Stomach (tissue), 19 donors: ENCODE measurements at places on chromosomes 11 and 22. TPM values are rescaled to one million over a fixed set of nuclear protein-coding genes. Genes with fewer than 3 reads are reported as not detected.

DNA sequence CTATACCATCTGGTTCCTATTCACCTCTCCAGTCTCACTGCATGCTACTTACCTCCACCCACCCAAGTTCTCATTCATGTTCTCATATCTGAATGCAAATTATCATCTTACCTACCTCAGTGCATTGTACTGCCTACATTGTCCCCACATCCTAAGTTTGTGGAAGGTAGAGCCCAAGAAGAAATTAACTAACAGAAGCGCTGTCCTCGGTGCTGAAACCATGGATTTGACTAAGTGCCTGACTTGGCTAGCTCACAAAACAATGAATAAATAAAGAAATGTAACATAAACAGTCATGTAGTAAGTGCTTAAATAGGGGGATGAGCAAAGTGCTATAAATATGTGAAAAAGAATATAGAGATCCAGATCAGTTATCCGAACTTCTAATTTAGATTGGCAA is 63.2 kb downstream of the GRIA4 start:
- H3K4me3 ChIP-seq: no peak overlapping the region
- H3K4me1 ChIP-seq: no peaks in the 10 kb centered on the region
- H3K27ac ChIP-seq: no peak overlapping the region
- no peaks in the 10 kb centered on the region for H3K27me3 ChIP-seq
- no peaks in the 10 kb centered on the region for H3K36me3 ChIP-seq

GRCh38 chr11:83671289-83671688 is 385.1 kb upstream of the CCDC90B start:
- no peak overlapping the region for H3K27ac ChIP-seq
- H3K36me3 ChIP-seq: no peaks in the 10 kb centered on the region
- H3K4me3 ChIP-seq: no peak overlapping the region
- no peaks in the 10 kb centered on the region for H3K27me3 ChIP-seq

GRCh38 chr22:29310863-29311339 is 4.5 kb downstream of the GAS2L1 start:
- H3K27ac ChIP-seq: peak overlapping the region; percentile 88
- no peaks in the 10 kb centered on the region for H3K36me3 ChIP-seq
- DNase-seq: peak; percentile 89

DNA sequence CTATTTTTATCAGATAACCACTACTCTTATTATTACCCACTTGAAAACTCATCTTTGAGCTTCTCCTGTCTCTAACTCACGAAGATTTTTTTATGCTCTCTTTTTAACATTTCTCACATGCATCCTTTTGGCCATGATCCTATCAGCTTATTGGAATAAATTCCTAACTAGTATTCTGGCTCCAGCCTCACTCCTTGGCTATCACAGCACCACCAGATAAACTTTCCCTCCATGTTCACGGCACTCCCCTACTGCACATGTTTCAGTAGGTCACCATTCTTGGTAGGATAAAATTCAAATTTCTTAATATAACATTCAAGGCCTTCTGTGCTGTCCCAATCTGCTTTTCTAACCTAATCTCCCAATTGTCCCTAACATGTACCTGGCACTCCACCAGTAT is 186.6 kb upstream of the UBASH3B start:
- no peaks in the 10 kb centered on the region for H3K27me3 ChIP-seq
- no peak overlapping the region for H3K4me3 ChIP-seq
- H3K4me1 ChIP-seq: no peaks in the 10 kb centered on the region
- no peaks in the 10 kb centered on the region for H3K36me3 ChIP-seq

DNA sequence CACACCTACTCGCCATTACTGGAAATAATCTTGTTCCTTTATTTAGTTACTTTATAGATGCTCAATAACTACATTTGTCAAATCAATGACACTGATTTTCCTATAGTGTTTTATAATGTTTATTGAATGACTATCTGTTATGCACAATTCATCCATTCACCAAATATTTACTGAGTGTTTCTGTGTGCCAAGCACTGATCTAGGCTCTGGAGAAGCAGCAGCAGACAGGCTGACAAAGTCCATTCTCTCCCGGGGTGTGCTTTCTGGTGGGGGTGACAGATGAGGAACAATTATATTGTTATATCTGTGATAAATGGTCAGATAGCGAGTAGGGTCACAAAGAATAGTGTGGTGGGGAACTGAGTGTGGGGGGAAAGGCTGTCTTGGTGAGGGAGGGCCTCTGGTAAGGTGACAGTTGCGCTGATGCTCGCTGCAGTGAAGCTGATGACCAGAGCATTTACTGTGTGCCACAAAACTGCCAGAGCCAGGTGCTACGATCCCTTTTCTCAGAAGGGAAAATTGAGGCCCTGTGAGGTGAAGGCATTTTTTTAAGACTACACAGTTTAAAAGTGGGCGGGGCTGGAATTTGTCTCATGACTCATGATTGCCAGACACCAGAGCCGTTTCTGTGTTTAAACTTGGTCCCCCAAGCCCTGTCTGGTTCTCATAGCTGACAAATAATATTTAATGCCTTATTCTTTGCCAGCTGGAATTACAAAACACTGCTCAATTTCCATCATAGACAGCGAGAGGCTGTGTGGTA is 10.2 kb downstream of the PACS1 start:
- peak overlapping the region; percentile 22 for H3K27ac ChIP-seq
- H3K27me3 ChIP-seq: no peaks in the 10 kb centered on the region
- peaks cover 68% of the 10 kb centered on the region for H3K4me1 ChIP-seq
- peaks cover 10% of the 10 kb centered on the region for H3K36me3 ChIP-seq

DNA sequence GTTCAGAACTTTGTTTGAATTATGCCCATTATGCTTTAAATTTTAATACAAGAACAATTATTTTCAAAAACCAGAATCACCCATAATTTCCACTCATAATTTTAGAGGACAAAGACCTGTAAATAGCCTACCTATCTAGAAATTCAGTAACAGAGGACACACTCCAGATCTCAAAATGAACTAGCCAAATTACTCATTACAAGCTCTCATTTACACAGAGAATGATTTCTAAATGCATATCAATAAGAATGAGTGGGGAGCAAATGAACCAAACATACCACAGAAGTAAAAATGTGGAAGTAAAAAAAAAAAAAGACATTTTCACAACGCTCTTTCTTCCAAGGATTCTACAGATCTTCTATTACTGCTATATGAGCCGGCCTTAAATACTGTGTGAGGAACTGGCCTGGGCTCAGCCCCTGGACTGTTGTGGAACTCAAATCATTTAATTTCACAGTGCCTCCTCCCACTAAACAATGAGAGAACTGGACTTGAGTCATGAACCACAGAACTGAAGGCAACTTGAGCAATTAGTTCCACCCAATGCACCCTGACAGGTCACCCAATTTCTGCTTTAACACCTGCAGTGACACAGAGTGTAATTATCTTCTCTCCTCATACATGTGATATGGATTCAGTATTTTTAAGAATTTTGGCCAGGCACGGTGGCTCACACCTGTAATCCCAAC is 8.0 kb downstream of the MRTFA start:
- DNase-seq: no peak
- no peaks in the 10 kb centered on the region for H3K27me3 ChIP-seq
- no peak overlapping the region for H3K4me3 ChIP-seq
- H3K27ac ChIP-seq: no peak overlapping the region
- H3K36me3 ChIP-seq: no peaks in the 10 kb centered on the region

VPREB1 gene
- total RNA-seq: not detected

DNA sequence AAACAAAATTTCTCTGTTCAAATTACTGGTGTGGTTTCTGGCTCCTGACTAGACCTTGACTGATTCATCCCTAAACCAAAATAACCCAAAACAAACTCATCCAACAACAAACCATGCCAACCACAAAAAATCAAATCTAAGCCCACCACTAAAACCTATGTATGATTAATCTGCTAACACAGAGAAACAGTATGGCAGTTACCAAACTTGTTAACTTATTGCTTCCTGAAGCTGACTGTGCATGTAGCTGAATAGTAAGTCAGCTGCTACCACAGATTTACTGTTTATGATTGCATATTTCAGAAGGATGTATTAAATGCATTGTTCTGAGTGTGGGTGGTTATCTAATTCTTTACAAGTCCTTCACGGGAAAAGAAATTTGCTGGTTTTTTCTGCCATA is 231.1 kb downstream of the SWAP70 start:
- no peak overlapping the region for H3K4me3 ChIP-seq
- no peak for DNase-seq
- no peaks in the 10 kb centered on the region for H3K27me3 ChIP-seq
- no peaks in the 10 kb centered on the region for H3K4me1 ChIP-seq
- H3K27ac ChIP-seq: no peak overlapping the region
- peaks cover 26% of the 10 kb centered on the region for H3K36me3 ChIP-seq

SLC22A12 gene
- not detected for total RNA-seq

DNA sequence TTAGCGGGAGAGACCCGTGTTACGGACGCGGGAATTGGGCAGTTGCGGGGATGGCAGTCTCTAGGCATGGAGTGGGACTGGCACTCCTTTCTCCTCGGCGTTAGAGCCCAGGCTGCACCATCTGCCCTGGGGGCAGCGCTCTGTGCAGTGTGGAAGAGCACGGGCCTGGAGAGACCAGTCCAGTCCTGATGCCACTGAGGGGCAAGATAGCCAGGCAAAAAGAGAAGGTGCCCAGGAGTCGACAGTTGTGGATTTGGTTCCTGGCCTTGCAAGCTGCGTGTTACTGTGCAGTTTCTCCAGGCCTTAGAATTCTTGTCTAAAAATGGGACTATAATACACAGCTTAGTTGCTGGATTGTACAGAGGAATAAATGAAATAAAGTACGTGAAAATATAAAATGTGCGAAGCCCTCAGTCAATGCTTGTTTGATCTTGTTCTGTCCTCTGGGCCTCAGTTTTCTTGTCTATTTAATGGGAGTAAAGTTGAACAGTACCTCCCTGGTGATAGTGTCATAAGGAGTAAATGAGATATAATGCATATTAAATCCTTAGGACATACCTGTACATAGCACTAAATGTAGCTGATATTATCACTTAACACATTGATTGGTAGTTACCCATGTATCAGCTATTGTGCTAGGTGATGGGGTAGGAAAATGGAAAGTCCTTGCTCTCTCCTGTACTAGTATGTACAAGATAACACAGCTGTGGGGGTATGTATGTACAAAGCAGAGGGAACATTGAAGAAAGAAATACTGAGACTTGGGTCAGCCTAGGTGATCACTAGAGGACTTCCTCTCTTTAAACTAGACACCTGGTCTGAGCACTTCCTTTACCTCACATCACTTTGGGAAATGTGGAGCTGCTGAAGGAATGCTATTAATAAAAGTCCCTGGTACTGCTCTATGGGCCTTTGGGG is 1.2 kb downstream of the ATXN10 start:
- H3K27ac ChIP-seq: peak overlapping the region; percentile 76
- no peaks in the 10 kb centered on the region for H3K27me3 ChIP-seq
- DNase-seq: no peak

- H3K4me1 ChIP-seq: peaks cover 11% of the 10 kb centered on the region
- no peak overlapping the region for H3K4me3 ChIP-seq
- no peak for DNase-seq
- no peak overlapping the region for H3K27ac ChIP-seq
- H3K36me3 ChIP-seq: no peaks in the 10 kb centered on the region
These were observed 206.3 kb downstream of the SNX19 start for GRCh38 chr11:130710021-130710420.

- no peak overlapping the region for H3K27ac ChIP-seq
- peak; percentile 66 for DNase-seq
- H3K27me3 ChIP-seq: no peaks in the 10 kb centered on the region
These were observed 1187.6 kb downstream of the BRD1 start for GRCh38 chr22:48639896-48640748.
